ENCODE measurements at places on chromosomes 7 and 10.

DNA sequence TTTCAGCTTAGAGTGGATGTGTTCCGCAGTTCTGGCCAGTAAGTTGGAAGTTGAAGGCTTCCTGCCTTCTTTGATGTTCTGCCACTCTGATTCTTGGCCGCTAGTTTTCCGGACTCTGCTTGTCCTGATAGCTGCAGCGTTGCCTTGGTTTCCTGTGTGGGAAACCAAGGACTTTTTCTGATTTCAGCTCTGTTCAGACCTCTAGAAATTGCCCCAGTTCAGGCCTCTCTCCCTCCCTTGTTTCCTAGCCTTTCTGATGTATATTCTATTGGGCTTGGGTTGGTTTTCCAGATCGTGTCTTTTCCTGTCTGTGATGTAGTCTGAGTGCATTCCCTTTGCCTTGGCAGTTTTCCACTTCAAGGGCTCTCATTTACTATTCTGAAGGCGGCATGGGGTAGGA lies 318.7 kb downstream of the BBS9 start:
- no peak for DNase-seq

- DNase-seq: no peak
These were observed 423.2 kb downstream of the IPMK start for GRCh38 chr10:57844387-57844998.

- DNase-seq: no peak
These were observed 57.8 kb downstream of the PALD1 start for GRCh38 chr10:70536196-70536861.

DNA sequence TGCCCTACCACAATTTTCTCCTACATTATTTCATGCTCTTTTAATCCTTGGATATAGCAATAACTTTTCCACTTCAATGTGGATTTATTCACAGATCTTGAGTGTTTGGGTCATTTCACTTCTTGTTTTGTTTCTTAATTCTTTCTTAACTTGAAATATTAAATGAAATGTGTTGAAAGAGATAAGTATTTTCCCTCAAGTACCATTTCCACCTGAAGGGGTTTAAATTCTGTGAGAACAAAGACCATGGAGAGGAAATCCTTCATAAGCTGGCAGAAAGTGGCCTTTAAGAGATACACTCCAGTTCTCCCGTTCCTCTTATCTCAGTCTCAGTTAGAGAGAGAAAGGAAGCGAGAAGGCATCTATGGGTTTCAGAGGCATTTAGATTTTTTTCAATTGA lies 14.1 kb upstream of the DLD start:
- DNase-seq: no peak

- DNase-seq: no peak
These were observed 202.1 kb downstream of the REEP3 start for GRCh38 chr10:63723320-63723719.

DNA sequence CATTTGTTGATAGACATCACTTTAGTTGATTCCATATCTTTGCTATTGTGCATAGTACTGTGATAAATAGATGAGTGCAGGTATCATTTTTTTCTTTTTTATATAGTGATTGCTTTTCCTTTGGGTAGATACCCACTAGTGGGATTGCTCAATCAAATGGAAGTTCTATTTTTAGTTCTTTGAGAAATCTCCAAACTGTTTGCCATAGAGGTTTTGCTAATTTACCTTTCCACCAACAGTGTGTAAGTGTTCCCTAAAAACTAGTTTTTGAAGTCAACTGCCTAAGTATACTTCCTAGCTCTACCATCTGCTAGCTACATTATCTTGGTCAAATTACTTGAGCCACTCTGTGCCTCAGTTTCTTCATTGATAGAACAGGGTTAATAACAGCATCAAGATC lies 31.5 kb upstream of the RSBN1L start:
- no peak for DNase-seq

- DNase-seq: no peak
These were observed 66.9 kb downstream of the GLRX3 start for GRCh38 chr10:130202984-130203621.

GRCh38 chr10:69056536-69057260 lies 31.2 kb upstream of the SRGN start:
- DNase-seq: no peak

- peak; percentile 54 for DNase-seq
These were observed 62.9 kb upstream of the MKRN1 start for GRCh38 chr7:140542228-140542603.

All from fibroblast of gingiva (primary cell).